ENCODE measurements at places on chromosomes 5 and 9.

DNA sequence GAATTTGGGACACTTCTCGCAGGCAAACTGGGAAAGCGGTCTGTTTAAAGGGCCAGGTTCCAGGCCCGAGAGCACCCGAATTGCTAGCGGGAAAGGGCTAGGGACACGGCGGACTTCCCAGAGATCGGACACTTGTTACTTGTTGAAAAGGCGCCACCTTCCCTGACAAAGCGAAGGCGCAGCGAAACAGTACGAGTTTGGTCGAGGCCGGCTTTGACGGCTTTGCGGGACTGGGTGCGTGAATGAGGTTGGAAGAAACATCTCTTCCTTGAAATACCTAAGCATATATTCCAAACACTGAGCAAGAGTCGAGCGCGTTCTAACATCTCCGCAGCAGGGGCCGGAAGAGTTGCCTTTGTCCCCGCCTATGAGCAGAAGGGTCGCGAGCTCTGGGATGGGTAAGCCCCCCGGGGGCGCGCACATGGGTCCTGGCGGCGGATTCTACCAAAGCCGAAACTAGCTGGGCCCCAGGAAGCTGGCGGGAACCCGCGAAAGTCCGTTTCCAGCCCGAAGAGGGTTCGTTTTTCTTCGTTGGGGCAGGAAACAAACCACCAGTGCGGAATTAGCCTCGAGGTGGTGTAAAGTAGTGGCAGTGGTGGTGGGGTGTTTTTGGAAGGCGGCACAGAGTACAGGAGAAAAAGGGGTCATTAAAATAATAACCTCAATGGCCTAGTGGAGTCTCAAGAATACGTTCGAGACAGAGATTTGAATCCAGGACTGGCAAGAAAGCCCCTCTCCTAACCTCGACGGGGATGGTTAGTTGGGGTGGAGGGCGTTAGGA is 1.5 kb downstream of the GDNF start:
- DNase-seq = no peak

- no peak for DNase-seq
These were observed 63.4 kb upstream of the ADAMTS2 start for GRCh38 chr5:179408611-179409010.

GRCh38 chr9:19379697-19380046 is 364 bp downstream of the RPS6 start:
- no peak for DNase-seq

- no peak for DNase-seq
These were observed 57.1 kb upstream of the IZUMO3 start for GRCh38 chr9:24602693-24603352.

DNA sequence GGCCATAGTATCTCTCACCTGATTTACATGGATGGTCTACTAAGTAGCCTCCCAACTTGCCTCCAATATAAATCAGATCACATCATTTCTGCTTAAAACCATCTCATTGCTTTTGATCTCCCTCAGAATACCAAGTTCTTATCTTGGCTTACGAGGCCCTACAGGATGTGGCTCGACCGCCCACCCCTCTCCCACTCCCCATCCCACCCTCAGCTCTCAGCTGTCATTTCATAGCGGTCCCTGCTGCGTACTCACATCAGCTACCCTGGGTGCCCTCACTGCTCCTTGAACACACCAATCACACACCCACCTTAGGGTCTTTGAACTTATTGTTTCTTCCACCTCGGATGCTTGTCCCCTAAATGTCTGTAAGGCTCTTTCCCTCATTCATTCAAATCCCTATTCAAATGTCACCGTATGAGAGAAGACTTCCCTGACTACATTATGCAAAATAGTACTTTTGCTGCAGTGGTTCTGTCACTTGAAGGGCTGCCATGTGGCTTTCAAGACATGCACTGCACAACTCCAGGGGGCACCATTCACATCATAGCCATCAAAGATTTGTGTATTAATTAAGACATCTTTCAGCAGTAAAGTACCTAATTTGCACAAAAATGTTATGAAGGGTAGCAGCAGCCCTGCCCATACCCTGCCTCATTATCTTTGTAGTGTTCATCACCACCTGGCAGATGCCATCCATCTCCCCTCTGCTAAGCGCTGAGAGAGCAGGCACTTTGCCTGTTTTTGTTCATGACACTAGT is 171.1 kb downstream of the ENC1 start:
- DNase-seq = no peak

- DNase-seq = no peak
These were observed 68.5 kb downstream of the SECISBP2 start for GRCh38 chr9:89386797-89387196.

DNA sequence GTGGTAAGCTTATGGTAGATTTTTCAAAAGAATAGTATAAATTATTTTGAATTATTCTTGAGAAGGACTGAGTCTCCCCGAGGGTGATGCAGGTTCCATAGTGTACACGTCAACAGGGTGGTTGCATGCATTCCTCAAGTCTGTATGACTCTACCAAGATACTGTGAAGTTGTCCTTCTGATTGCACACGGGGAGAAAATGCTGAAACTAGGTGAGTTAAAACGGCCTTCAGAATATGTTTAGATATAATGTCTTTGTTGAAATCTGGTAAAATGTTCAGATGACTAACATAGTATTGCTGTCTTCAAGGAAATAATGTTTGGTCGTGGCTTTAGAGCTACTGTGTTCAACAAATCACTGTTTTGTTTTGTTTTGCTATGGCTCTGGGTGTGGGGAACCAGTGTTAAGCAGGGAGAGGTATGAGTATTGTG is 22.4 kb upstream of the TNFAIP8 start:
- DNase-seq = no peak

- DNase-seq = no peak
These were observed 67.4 kb upstream of the ZNF618 start for GRCh38 chr9:113808391-113809358.

DNA sequence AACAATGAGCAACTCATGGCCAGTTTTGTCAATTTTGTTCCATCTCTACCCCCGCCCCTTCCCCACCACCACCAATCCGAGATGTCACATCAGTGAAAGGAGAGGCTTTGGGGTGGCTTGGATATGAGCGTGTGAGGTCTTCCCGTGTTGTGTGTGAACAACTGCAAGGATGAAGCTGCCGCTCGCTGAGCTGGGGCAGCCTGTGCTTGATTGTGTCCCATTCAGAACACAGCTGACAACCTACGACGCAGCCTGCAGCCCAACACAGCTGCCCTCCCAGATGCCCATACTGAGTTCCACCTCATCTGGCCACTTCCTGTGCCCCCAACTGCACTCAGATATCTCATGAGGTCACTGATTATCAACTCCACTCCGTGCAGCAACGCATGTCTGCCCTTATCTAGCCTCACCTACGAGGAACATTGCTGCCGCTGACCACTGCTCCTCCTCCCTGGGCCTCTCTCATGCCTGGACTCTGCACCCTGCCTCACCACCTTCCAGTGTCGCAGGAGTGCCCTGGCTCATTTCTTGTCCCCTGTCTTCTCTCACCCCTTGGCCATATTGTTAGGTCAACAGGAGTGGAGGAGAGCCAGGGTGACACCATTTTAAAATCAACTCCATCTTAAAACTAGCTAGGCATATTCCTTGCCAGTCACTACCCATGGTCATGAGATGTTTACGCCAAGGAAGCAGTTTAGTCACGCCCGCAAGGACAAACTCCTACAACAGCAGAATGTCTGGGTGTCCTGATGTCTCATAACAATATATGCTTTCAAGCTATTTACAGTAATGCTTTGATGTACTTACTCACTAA is 7.3 kb upstream of the IL4 start:
- no peak for DNase-seq

DNA sequence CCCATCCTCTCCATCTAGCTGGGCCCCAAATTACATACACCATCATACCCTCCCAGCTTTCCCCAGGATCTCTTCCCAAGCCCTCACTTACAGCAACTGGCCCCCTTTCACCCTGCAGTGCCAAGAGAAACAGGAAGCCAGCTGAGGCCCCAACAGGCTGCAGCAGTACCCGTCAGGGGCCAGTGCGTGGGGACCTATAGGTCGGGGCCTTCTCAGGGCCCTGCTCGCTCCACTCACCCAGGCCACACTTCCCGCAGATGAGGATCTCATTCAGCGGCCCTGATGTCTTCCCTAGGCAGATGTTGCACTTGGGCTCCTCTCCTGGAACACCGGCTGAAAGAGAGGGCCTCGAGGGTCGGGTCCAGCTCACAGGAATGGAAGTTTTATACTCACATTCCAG is 6.8 kb downstream of the PHF19 start:
- DNase-seq = no peak

- DNase-seq = no peak
These were observed 192.1 kb downstream of the TSSK1B start for GRCh38 chr5:113242481-113243348.

All from activated naive CD8-positive, alpha-beta T cell treated with anti-CD3 and anti-CD28 coated beads, Interleukin-2, amount 50 U/mL, for 16 hours (primary cell).